ENCODE measurements at places on chromosomes 6 and 20.

- peak; percentile 47 for DNase-seq
These were observed 172.3 kb downstream of the PTPRT start for GRCh38 chr20:43017241-43018030.

GRCh38 chr6:160218810-160219209, 39.8 kb downstream of the SLC22A2 start:
- no peak for DNase-seq

DNA sequence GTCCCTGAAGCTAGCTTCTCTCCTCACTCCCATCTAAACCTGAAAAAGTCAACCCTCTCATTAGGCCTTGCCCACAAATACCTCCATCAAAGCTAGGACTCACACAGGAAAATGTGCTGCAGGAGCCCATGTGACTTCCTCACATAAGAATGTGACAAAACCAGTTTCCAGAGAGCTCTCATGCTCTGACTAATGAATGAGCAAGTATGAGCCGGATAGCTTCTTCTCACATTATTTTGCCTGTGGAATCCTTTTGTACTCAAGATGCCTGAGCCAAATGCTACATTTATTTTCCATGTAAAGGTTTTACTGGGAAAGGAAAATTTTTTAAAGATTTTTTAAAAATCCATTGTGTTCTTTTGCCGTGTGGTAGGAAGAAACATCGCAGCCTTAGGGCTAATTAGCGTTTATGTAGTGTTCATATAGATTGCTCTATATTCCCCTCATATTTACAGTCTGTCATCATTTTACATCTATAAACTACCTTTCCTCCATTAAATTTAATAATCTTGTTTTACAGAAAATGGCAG, 68.6 kb upstream of the CCN6 start:
- peak; percentile 70 for DNase-seq

GRCh38 chr6:38198219-38198618, 378.7 kb downstream of the ZFAND3 start:
- DNase-seq, result no peak

DNA sequence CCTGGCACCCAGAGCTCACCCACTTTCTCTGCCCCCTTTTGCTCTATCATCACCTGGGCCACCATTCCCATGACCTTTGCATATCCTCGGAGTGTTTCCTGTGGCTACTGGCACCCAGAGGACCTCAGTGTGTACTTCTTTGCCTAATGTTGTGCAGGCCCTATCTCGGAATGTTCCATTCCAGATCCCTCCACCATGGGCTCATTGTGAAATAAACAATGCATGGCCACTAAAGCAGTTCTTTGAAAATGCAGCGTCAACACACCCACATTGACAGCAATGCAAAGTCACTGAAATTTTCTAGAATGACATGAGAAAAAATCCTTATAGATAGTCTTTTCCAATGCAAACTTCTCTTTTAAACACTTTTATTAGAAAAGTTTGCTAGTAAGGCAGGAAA, 72.9 kb upstream of the AGPAT4 start:
- DNase-seq, result no peak

DNA sequence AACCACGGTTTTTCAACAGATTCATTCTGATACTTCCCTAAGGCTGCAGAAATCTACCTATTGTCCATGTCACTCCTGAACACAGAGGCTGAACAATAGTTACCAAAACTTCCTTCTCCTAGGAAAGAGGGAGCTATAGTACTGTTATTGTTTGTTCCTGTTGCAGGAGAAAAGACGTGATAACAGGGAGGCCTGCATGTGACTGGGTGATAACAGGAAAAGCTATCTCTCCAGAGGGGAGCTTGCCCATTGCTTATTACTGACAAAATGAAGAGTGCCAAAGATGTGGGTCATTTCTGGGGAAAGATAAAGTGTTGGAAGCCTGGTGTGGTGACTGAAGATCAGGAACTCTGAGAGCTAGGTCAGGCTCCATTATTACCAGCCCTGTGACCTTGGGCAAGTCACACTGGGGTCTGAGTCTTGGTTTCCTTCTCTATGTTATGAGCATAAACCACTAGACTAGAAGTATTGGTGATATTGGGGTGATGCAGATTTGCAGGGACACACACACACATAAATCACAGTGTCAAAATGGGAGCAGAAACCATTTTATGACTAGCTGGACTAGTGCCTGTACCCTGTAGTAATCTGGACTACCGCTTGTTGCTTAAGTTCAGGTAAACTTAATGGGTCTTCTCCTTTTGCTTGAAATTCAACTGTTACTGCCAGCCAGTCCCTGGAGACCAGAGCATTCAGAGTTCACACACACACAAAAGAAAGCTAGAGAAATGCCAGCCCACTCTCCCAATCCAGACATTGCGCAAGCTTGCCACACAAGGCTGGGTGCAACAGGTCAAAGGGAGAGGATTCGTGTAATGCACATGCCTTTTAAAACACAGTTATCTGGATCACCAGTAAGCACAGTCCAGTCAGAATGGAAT, 136.0 kb upstream of the CNR1 start:
- no peak for DNase-seq

GRCh38 chr20:23293689-23294088, 56.9 kb upstream of the NXT1 start:
- no peak for DNase-seq

GRCh38 chr6:79787626-79788025, 156.5 kb downstream of the SH3BGRL2 start:
- no peak for DNase-seq

DNA sequence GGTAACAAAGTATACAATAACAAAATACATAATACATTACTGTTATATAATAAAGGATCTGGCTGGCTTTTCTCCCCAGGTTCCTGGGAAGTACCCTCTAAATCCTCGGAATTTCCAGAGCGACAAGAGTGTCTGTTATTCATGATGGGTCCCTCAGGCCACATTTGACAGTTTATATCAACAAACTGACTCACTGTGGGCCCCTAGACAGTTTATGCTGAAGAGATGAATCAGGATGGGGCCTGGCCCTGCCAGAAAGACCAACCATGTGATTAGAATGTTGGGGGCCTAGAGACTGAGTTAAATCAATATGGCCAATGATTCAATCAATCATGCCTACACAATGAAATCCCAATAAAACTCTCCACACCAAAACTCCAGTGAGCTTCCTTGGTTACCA, 13.5 kb downstream of the USP45 start:
- DNase-seq, result no peak

DNA sequence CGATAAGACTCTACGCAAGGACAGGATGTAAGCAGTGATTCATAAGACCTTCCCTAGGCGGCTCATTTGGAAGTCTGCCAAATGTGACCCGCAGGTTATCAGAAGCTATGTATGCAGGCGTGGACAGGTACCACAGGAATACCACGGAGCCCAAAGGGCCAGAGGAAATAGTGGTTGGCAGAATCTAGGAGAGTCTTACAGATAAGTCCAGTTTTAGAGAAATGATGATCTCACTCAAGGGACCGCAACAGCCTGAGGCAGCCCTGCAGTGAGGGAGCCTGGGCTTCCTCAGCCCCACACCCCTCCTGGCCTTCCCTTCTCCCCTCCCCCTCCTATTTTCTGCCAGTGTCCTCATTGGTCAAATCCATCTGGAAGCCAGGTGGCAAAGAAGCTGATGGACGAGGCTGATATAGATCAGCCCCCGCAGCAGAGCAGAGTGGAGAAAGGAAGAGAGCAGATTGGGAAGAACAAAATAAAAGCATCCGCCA, 110.6 kb downstream of the FNDC1 start:
- DNase-seq, result no peak

- DNase-seq, result no peak
These were observed 9.5 kb downstream of the TMEM30A start for GRCh38 chr6:75275067-75275466.

- DNase-seq, result no peak
These were observed 502.2 kb upstream of the JARID2 start for GRCh38 chr6:14743474-14744211.

GRCh38 chr6:44245391-44245911, 1.4 kb upstream of the HSP90AB1 start:
- DNase-seq, result no peak

All from NCI-H510A treated with DMSO at 0.1 percent for 48 hours (cell line).